ENCODE measurements at places on chromosomes 6 and 20.
A peak's percentile ranks its signal among the peaks of the same experiment; 100 is the strongest.

GRCh38 chr6:8525370-8525769, 90.0 kb upstream of the SLC35B3 start:
- no peak for DNase-seq

DNA sequence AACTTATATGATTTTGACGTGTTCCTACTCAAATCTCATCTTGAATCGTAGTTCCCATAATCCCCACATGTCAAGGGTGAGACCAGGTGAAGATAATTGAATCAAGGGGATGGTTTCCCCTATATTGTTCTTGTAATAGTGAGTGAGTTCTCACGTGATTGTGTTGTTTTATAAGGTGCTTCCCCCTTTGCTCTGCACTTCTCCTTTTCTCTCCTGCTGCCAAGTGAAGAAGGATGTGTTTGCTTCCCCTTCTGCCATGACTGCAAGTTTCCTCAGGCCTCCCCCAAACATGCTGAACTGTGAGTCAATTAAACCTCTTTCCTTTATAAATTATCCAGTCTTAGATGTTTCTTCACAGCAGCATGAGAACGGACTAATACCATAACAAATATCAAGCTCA, 83.2 kb downstream of the MANEA start:
- DNase-seq, result no peak

DNA sequence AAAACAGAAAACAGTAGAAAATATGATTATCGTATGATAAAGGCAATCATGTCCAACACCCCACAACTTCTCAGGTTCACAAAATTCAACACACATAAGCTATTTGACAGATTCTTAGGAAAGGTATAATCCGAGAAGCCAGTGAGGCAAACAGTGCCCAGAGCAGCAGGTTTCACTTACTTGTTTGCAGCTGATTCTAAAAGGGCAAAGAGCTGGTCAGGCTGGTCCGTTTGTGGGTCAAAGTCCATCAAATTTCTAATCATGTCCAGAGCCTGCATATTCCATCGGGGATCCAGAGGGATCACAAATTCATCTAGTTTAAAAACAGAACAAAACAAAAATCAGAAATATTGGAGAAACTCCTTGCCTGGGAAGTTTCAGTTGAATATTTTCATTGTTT, 69.8 kb upstream of the LYRM2 start:
- no peak for DNase-seq

- no peak for DNase-seq
Observed at GRCh38 chr6:46486181-46486580, 5.1 kb downstream of the RCAN2 start.

GRCh38 chr20:50191065-50191543, 474 bp downstream of the CEBPB start:
- peak; percentile 68 for DNase-seq

GRCh38 chr20:32248043-32248442, 29.4 kb upstream of the KIF3B start:
- DNase-seq, result no peak

- no peak for DNase-seq
Observed at GRCh38 chr6:158828807-158829206, 9.6 kb upstream of the EZR start.

DNA sequence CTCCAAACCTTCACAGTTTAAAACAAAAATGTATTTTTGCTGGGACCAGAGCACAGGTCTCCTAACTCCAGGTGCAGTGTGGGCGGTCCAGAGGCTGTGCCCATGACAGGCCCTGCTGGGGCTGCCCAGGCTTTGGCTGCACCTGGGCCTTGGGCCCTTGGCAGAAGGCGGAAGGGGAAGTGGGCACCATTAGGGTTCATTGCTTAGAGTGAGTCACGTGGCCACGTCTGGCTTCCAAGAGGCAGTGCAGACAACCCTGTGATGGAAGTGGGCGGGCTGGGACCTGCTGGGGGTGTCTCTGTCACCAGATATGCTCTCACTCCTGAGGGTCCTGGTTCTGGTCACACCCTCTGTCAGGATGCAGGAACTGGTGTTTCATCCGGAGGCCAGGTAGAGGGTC, 302.2 kb downstream of the QKI start:
- DNase-seq, result no peak

DNA sequence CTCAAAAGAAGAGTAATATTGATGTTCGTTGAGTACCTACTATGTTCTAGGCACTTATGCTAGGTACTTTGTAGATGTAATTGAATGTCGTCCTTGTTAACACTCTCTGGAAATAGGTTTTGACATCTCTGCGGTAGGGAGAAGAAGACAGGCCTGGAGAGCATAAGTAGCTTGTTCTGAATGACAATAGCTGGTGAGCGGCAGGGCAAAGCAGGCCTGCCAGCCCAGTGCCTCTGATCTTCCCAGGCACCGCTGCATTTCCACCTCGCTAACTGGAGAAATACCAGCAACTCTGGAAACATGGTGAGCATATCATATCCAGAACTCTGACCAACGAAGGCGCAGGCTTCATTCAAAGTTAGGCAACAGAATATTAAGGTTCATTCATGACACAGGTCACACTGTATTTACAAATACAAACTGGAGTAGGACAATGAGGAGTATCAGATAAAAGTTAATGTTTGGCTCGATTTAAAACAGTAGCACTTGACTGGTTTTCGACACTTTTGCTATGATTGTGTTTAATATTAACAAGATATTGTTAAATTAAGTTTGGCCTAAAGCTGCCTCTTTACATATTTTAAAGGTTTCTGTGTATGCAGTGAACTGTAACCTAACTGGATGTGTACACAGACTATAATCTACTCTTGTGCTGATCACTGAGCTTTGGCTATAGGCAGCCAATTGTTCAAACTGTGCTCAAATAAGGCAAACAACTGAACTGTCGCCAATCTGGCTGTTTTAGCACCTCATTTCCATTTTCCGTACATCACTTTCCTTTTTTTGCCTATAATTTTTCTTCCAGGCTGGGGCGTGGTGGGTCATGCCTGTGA, 54.1 kb downstream of the PPP1R3G start:
- no peak for DNase-seq

DNA sequence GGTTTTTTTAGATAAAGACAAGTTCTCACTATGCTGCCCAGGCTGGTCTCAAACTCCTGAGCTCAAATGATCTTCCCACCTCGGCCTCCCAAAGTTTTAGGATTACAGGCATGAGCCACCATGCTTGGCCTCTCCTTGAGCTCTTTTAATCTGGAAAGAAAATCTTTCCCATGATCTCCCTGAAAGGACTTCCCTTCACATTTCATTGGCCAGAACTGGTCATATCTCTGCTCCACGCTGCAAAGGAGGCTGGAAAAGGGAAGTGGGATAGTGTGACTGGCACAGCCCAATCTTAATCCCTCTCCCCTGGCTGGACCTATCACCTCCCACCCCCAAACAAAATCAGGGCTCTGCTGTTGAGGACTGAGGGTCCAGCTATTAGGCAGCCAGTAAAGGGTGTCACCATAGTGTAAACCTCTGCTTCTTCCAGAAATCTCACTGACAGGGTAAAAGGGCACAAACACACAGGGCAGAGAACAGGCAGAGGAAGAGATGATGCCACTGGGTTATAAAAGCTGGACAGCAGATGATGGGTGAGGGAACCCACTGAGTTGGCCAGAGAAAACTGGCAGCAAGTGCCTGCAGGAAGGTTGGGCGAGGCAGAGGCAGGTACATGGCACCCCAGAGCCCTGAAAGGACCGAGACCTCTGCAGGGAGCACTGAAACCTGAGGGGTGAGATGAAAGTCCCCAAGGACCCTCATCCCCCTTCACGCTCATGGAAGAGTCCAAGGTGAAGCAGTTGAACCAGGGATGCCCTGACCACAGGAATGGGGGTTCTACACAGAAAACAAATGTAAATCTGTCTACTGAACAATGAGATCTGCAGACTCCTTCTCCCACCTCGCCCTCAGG, 83.1 kb upstream of the PTPN1 start:
- no peak for DNase-seq

All from stimulated activated CD8-positive, alpha-beta memory T cell treated with anti-CD3 and anti-CD28 coated beads, Interleukin-7, amount 100 ng/mL, for 4 hours (primary cell).